H4 (cell line): ENCODE measurements at places on chromosomes 4 and X. TPM values are rescaled to one million over a fixed set of nuclear protein-coding genes. Genes with fewer than 3 reads are reported as not detected.

- DNase-seq, result no peak
These were observed 167.0 kb upstream of the RPL34 start for GRCh38 chr4:108453366-108453765.

DNA sequence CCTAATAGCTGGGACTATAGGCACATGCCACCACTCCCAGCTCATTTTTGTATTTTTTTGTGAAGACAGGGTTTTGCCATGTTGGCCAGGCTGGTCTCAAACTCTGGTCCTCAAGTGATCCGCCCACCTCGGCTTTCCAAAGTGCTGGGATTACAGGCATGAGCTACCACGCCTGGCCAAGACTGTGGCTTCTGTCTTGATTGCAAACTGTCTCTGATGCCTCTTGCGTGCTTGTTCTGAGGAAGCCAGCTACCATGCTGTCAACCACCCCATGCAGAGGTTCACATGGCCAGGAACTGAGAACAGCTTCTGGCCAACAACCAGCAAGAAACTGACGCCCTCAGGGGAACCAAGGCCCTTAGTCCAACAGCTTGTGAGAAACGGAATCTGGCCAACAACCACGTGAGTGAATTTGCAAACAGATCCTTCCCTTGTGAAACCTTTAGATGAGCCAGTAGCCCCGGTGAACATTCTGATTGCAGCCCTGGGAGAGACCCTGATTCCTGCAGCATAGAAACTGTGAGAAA, 71.2 kb downstream of the SUPT20HL2 start:
- peak; percentile 20 for DNase-seq

DNA sequence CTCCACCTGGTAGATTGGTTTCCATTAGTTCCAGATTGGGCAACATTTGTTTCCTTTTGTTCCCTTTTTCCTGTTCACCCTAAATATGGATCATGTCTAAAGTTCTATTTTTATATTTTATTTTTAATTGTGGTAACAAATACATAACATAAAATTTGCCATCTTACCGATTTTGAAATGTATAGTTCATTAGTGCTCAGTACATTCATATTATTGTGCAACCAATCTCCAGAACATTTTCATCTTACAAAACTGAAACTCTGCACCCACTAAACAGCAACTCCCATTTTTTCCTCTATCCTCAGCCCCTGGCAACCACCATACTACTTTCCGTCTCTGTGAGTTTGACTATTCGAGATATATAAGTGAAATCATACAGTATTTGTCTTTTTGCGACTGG, 14.2 kb upstream of the RPS6KA3 start:
- no peak for DNase-seq

- no peak for DNase-seq
These were observed 9.6 kb upstream of the PRDM8 start for GRCh38 chr4:80187677-80188076.

- peak; percentile 29 for DNase-seq
These were observed 283.3 kb downstream of the PTTG2 start for GRCh38 chr4:38243388-38244053.

DNA sequence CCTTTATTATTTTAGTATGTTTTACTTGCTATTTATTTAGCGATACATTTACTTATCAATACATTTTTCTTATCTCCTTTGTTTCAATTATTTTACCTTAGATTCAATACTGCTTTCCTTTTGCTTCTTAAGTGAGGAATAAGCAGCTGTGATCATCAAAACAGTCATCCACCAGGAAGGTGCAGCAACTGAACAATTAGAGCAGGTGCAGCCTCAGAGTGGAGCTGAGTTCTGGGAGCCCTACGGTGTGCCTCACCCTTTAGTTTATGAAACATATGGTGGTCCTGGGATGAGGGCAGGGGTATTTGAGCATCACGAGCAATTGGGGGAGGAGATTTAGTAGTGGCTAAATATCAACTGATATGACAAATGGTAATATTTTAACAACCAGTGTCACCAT, 111.0 kb downstream of the FRYL start:
- no peak for DNase-seq

DNA sequence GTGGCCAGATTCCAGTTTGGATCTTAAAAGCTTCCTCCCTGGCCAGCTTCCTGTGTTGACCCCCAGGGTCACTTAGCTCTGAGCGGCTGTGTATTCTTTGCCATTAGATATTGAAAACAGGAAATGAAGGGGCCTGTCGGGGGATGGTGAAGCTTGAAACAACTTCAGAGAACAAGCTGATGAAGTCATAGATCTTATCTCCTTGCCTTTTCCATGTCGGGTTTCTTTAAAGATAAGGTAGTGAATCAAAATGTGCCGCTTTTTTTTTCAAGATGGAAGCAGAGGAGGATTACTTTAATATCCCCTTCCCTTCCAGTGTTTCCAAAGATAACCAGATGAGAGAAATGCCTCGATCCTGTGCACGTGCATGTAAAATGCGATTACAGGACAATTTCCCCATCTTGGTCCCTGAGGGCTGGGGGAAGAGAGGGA, 508.5 kb downstream of the MID1IP1 start:
- DNase-seq, result peak; percentile 21

GRCh38 chr4:6752486-6752829, 30.1 kb upstream of the KIAA0232 start:
- DNase-seq, result no peak

The CXCL3 gene
- 0.53 and 3.8 TPM in 2 replicates for total RNA-seq

The MAGEA4 gene
- not detected in 2 replicates for total RNA-seq

- DNase-seq, result peak; percentile 100
These were observed 555.6 kb downstream of the PPARGC1A start for GRCh38 chr4:23333946-23334878.

- DNase-seq, result no peak
These were observed 373.8 kb downstream of the OPHN1 start for GRCh38 chrX:68059469-68059868.

DNA sequence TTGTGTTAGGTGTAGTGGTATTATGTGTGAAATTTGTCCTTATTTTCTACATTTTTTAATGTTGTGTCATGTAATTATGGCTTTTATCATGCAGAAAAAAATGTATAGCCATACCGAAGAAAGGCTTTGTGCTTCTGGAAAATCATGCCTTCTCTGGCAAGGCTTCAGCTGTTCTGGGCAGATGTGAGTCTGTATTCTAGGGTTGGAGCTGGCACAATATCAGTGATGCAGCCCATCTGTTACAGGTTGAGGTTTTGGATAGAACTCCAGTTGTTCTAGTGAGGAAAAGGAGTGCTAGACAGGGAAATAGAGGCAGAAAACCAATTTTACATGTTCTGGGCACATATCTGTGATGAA, 44.8 kb upstream of the PRSS12 start:
- DNase-seq, result no peak

DNA sequence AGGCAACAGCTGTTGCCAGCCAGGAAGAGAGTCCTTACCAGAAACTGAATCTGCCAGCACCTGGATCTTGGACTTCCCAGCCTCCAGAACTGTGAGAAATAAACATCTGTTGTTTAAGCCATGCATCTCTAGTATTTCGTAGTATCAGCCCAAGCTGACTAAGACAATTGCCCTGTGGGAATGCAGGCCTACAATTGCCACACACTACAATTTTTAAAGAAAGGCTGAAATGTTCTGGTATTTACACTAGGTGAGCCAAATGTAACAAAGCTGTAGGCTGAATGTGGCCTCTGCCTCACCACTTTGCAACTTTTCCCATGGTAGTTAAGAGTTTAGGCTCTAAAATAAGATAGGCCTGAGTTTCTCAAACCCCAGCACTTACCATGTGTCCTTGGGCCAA, 59.1 kb downstream of the SPATA18 start:
- DNase-seq, result no peak

GRCh38 chrX:13570261-13570605, 832 bp downstream of the EGFL6 start:
- DNase-seq, result no peak

DNA sequence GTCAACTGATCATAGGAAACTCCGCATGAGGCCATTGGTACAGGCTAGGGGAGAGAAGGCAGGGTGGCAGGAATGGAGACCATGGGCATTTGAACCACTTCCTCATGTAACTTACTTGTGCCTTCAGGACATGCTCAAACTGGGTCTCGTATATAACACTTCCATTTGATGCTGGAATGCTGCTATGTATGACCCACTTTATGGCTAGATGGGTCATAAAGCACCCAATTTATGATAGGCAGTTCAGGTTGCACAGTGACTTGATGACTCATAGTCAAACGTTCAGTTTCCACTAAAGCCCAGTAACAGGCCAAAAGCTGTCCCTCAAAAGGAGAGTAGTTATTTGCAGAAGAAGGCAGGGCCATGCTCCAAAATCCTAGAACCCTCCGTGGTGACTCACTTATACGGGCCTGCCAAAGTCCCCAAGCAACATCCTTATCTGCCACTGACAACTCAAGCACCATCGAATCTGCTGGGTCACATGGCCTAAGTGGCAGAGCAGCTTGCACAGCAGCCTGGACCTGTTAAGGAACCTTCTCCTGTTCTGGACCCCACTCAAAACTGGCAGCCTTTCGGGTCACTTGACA, 236.4 kb downstream of the ZC4H2 start:
- no peak for DNase-seq

The CABS1 gene
- not detected in 2 replicates for total RNA-seq

GRCh38 chr4:4284827-4285618, 4.9 kb downstream of the LYAR start:
- DNase-seq, result no peak

The CD99L2 gene
- 43.3 and 51.1 TPM in 2 replicates for total RNA-seq

The PAGE4 gene
- not detected in 2 replicates for total RNA-seq

The FGA gene
- total RNA-seq, result not detected in 2 replicates

GRCh38 chrX:152817078-152817764, 13.3 kb downstream of the CETN2 start:
- DNase-seq, result peak; percentile 41

GRCh38 chr4:170716868-170717267, 627.1 kb upstream of the AADAT start:
- DNase-seq, result no peak

- peak; percentile 50 for DNase-seq
These were observed 8.3 kb upstream of the ASB5 start for GRCh38 chr4:176277162-176277904.

The MID2 gene
- 13.4 and 14.2 TPM in 2 replicates for total RNA-seq

DNA sequence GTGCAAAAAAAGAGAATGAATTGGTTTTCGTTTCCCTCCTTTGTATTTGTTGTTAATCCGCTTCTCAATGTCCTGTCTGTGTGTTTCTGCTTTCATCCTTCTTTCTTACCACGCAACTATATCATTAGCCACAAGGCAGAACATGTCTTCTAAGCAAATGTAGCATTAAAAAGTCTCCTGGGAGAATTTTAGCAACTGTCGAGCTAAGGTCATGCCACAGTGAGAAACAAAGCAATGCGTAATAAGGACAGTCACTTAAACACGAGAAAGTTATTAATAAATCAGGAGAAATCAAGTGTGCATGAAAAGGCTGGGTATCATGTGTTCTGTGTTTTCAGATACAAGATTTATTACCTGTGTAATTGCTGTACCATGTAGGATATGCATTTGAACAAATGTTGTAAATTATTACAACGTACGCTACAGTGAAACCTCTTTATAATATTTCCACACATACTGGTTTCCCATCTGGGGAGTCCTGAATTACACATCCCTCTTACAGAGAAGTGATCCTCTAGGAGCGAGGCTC, 890.8 kb downstream of the TRIML1 start:
- no peak for DNase-seq

GRCh38 chrX:24480400-24480865, 15.3 kb downstream of the PDK3 start:
- no peak for DNase-seq

The GC gene
- not detected in 2 replicates for total RNA-seq

The IL3RA gene
- 0.72 and 1.1 TPM in 2 replicates for total RNA-seq

DNA sequence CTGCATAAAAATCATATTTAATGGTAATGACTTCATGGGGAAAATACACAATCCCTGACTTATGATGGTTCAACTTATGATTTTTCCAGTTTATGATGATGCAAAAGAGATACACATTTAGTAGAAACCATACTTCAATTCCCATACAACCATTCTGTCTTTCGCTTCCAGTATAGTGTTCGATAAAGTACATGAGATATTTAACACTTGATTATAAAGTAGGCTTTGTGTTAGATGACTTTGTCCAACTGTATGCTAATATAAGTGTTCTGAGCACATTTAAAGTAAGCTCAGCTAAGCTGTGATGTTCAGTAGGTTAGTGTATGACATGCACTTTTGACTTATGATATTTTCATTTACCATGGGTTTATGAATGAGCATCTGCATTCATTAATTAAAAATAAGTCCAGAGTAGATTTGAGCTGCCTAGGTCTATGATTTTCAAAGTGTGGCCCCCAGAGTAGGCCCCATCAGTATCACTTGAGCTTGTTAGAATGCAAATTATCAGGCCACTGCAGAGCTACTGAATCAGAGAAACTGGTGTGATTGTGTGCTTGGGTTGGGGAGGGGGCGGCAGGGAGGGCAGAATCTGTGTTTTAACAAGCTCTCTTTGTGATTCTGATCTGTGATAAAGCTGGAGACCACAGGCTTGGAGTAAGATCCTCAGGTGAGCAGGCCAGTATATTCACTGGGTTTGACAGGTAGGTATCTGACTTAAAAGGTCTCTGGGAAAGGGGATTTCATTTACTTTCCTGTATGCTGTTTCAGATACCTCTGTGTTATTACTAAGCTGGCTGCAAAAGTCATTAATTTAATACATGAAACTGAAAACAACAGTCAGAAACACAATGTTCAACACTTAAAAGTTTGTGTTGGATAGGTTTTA, 8.4 kb downstream of the ATP10D start:
- no peak for DNase-seq

- no peak for DNase-seq
These were observed 1236.5 kb upstream of the TENM3 start for GRCh38 chr4:181006499-181007260.

GRCh38 chrX:78106651-78106986, 2.6 kb downstream of the PGK1 start:
- DNase-seq, result no peak

The SMAD1 gene
- total RNA-seq, result 16.2 and 21.1 TPM in 2 replicates

The ADH1C gene
- total RNA-seq, result 0.06 and 1.6 TPM in 2 replicates

DNA sequence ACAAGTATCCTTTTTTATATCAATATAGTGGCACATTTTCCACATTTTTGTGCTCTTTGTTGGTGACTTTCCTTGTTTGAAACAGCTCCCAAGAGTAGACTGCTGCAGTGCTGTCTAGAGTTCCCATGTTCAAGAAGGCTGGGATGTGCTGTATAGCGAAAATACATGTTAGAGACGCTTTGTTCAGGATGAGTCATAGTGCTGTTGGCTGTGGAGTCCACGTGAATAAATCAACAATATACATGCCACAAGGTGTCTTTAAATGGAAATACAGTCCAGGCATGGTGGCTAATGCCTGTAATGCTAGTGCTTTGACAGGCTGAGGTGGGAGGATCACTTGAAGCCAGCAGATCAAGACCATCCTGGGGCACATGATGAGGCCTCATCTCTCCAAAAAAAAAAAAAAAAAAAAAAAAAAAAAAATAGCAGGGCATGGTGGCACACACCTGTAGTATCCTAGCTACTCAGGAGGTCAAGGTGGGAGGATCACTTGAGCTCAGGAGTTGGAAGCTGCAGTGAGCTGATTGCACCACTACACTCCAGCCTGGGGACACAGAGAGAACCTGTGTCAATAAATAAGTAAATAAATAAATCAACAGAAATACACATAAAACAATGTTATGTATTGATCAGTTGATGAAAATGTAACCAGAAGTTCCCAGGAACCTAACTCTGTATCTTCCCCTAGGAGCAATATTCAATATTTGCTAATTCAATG, 256.8 kb upstream of the STS start:
- DNase-seq, result no peak
